Suppressor macrophage treated with lipopolysaccharide for 1 hour (primary cell): ENCODE measurements at places on chromosomes 4 and X.
A peak's percentile ranks its signal among the peaks of the same experiment; 100 is the strongest.

DNA sequence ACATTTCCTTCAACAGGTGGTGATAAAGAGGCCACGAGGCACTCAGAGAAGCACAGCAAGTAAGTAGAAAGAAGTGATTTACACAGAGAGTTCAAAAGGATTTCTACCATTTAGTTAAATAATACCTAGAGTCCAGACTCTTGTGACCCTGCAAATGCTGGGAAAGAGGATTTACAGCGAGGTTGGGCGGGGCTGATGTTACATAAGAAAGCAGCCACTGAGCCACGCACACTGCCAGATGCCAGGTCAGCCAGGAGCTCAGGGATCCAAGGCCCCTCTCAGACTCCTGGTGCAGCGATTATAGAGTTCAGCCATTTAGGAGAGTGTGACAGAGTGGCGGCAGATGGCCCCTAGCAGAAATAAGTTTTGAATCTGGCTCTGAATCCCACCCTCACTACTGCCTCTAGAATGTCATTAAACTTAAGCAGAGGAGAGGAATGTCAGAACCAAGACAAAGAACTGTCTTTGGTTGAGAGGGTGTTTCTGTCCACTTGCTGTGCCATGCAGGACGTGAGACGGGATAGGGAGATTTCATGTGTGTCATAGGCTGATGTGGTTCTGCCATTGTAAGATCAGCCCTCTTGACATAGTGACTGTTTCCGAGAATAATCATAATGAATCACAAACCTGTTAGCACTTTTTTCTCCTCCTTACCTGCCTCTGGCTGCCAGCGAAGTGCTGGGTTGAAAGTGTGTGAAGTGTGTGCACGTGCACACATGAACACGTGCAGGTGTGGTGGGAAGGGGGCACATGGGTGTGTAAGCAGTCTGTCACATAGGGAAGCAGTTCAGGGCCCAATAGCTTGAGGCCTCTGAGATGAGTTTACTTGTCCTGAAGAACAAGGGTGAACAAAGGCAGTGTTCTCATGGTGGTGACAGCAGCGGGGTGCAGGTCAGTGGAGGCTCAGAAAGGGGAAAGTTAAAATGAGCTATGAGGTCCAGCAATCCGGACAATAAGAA, 50.1 kb downstream of the MFAP3L start:
- DNase-seq: no peak

GRCh38 chrX:27276751-27277150, 186.4 kb downstream of the PPP4R3C start:
- no peak for DNase-seq

DNA sequence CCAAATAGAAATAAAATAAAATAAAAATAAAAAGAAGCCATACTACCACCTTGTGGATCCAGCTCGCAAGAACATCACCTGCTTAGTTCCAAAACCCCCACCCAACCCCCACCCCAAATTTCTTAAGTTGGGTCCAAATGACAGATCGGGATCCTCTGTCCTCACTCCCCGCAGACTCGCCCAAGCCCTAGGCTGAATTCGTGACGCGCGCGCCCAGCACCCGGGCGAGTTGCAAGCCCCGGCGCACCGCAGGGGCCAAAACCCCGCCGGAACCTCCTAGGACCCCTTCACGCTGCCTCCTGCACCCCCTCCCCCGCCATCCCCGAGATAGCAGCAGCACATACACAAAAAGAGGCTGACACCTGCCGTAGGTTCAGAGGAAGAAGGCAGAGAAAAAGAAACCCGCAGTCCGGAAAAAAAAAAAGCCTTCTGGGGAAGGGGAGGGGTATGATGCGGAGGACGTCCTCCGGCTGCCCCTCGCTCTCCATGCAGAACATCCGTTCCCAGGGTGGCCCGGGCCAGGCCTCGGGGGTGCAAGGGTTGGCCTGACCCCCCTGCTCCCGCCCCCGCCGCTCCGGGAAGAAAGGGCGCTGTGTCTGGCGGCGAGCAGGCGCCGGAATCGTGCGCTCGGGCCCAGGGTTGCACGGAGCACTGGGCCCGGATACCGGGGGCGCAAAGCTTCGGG, 2.6 kb downstream of the NLGN4X start:
- no peak for DNase-seq

- DNase-seq: no peak
Measured at GRCh38 chr4:55851885-55852284, 1.6 kb upstream of the EXOC1 start.

- no peak for DNase-seq
Measured at GRCh38 chr4:119162174-119162573, 26.5 kb downstream of the MYOZ2 start.

GRCh38 chr4:41814565-41814964, 66.0 kb upstream of the PHOX2B start:
- DNase-seq: no peak

- no peak for DNase-seq
Measured at GRCh38 chrX:7059859-7060258, 87.7 kb upstream of the STS start.

GRCh38 chrX:44344194-44344593, 722 bp upstream of the EFHC2 start:
- DNase-seq: no peak

DNA sequence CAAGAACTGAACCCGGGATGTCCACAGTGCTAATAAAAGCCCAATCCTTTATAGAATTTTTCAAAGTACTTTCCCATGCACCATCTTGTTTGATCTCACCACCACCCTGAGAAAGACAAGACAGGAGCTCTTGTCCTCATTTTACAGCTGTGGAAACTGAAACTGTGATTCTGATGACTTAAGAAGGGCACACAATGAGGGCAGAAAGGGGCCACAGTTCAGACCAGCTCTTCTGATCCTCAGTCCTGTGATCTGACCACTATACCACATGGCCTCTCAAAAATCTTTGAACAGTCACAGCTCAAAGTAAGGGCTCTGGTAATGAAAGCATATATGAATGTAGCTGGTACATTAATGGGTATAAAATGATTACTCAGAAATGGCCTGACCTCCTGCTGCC, 127.3 kb upstream of the CPEB2 start:
- DNase-seq: peak; percentile 23

DNA sequence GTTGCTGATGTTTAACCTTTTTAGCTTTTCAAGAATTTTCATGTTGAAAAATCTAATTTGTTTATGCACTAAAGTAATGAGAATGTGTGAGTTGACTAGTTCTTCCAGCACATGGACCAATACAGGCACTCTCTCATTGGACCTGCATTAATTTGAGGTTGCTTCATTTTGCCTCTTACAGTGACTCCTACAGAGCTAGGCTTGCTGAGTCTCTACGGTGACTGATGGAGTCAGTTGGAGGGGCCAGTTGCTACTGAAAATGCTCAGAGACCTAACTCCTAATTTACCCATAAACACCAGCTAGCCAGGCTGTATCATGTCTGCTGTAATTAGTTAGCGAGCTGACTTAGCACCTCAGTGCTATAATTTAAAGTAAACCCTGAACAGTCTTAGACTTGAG, 10.9 kb downstream of the MTHFD2L start:
- DNase-seq: no peak

- no peak for DNase-seq
Measured at GRCh38 chr4:150600812-150601445, 19.0 kb downstream of the MAB21L2 start.

DNA sequence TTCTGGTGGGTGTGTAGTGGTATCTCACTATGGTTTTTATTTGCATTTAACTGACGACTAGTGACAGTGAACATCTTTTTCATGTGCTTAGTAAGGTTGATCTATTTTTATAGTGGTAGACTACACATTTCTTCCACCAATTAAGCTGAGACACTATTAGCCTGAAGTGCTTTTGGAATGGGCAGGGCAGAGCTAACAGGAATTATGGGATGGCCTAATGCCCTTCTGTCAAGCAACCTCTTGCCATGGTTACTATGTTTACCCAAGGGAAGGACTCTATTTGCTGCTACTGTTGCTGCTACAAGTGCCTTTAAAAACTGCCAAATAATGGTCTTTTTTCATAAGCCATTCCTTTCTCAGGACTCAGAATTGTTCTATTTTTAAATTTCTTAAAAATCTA, 676.7 kb upstream of the ACTRT1 start:
- DNase-seq: no peak
